ENCODE measurements at places on chromosomes 12 and 14.

DNA sequence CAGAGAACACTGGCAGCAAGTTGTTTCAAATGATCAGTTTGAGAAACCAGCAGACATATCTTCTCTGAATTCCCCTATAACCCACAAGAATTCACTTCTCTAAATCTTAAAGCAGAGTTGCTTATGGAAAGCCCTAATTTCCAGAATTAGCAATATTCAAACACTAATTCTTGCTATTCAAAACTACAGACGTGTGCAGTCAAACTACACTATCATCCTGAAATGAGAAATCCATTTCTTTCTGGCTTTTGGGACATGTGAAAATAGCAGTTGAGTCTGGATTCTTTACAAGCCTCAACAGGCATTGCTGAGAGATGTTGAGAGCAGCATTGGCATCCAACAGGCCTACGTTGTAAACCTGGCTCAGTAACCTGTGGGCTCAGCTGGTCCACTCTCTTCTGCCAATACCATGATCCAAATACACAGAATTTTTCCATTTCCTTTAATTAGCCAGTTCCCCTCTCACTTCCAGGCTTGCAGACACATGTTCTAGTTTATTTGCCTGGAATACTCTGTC is 74.6 kb upstream of the TMTC1 start:
- peak; percentile 10 for DNase-seq

GRCh38 chr12:15526033-15526432 is 203.7 kb downstream of the PTPRO start:
- DNase-seq = peak; percentile 36

- peak; percentile 58 for DNase-seq
Observed at GRCh38 chr12:94589591-94590001, 60.8 kb downstream of the TMCC3 start.

DNA sequence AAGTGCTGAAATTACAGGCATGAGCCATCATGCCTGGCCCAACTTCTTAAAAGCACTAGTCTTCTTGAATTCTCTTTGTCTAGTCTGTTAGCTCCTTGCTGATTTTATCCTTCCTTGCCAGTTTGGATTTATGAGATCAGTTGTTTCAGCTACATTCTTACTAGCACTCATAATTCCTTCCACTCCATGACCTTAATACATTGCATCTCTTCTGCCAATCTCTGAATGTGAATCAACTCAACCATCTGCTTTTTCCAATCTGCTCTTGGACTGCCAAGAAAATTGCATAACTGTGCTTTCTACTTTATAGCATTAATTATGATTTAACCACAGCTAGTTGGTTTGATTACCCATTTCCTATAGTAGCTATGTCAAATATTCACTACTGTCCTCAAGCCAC is 14.9 kb upstream of the HEATR5A start:
- no peak for DNase-seq

GRCh38 chr14:36659010-36659821 is 2.4 kb upstream of the PAX9 start:
- no peak for DNase-seq

GRCh38 chr12:8829125-8829518 is 6.7 kb downstream of the A2ML1 start:
- DNase-seq = no peak

- no peak for DNase-seq
Observed at GRCh38 chr12:80901661-80902060, 36.1 kb downstream of the LIN7A start.

DNA sequence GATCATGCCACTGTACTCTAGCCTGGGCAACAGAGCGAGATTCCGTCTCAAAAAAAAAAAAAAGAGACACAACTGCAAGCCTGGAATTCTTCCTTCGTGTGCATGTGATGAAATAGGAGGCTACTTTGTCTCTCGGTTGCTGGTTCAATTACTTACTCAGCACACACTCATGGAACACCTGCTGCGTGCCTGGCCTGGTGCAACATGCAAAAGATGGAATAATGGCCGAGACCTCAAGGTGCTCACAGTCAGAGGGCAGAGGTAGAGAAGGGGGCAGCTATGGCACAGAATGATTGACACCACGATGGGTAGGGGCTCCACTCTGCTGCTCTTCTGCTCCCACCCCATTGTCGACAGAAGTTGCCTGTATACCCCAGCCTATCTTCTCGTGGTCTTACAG is 112.3 kb downstream of the SLC15A4 start:
- no peak for DNase-seq

GRCh38 chr12:1499351-1499750 is 95.0 kb downstream of the FBXL14 start:
- DNase-seq = no peak

DNA sequence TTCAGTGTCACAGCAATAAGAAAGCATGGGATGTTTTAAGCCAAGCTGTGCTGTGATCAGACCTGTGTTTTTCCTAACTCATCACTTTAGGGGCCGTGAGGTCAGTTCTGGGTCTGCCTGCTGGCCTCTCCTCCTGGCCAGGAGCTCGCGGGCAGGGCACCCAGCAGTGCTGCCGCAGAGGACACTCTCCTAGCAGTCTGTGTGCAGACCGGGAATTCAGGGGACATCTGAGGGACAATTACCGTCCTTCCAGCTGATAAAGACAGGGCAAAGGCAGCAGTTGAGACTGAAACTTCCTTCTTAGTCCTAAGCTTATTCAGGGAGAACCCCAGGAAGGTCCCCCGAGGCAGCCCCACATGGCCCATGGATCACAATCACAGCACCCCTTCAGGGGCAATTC is 89.6 kb downstream of the CHGA start:
- DNase-seq = no peak

DNA sequence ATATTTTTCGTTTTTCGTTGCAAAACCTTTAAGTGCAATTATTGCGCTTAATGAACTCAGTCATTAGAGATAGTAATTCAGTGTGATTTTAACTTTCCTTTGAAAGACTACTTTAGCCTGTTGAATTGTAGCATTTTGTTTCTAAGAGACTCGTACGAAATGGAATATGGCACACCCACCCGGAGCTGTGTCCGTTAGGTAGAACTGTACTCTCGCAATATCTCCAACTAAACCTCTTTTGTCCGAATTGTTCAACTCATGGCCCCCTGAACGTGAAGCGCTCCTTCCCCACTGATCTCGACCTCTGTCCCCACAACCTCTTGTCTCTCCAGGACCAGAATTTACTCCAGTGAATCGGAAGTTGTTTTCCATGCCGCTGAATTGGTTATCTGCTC is 800 bp downstream of the PCNX4 start:
- no peak for DNase-seq

- no peak for DNase-seq
Observed at GRCh38 chr12:6929466-6930452, 2.0 kb downstream of the ATN1 start.

GRCh38 chr14:88064841-88065240 is 59.9 kb downstream of the GPR65 start:
- DNase-seq = no peak

- no peak for DNase-seq
Observed at GRCh38 chr12:58915037-58915436, 5.3 kb downstream of the LRIG3 start.

- DNase-seq = no peak
Observed at GRCh38 chr12:53061404-53062010, 11.6 kb downstream of the TNS2 start.

DNA sequence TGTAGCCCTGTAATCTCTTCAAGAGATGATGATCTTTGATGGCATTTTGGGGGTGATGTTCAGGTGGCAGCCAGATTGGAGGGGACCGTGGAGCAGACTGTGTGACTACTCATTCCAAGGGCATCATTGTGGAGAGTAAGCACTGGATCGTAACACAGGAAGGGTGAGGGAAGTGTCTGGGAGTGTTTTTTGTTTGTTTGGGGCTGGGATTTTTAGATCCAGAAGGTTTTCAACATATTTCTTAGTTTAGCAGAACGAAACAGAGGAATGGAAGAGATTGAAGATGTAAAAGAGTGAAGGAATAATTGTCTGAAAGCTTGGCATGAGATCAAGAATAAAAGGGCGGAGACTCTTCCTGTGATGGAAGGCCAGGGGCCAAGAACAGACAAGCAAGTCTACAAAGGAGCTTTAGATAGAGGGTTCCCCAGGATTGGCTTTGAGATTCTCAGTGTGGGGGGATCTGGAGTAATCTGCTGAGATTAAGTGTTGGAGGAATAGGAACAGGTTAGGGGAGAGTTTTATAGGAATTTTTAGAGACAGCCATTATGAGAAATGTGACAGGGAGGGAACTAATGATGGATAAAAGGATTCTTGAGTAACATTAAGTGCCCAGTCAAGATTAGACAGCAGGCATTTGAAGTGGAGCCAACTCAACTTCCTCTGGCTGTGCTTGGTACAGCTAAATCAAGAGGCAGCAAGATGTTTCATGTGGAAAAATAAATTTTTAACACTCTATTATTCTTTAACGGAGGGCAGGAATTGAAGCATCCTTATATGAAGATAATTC is 79.7 kb upstream of the REP15 start:
- DNase-seq = no peak

DNA sequence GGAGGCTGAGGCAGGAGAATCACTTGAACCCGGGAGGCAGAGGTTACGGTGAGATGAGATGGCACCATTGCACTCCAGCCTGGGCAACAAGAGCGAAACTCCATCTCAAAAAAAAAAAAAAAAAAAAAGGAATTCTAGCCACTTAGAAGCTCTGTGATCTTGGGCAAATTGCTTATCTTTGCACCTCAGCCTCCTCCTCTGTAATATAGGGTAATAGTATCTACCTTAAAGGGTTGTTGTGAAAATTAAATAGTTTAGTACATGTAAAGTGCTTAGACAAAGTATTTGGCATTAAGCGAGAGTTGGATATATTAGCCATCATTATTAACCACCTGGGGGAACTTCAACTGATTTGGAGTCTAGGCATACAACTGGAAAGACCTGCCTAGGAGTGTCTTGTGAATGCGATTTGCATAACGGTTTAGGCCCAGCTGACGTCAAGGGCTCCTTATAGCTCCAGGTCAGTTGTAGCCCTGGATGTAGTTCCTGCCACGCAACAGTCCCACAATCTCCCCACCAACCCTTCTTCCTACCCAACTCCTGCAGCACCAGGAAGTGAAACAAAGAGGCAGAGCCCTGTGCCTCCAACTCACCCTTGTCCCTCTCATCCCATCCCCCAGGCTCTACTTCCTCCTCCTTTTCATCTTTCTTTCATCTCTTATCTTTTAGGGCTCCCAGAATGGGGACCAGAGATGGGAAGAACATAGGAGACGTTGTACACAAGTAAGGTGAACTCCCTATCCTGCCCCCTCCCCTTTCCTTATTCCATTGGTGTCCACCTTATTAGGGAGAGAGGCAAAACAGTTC is 2.1 kb upstream of the IL23A start:
- no peak for DNase-seq
